HFFc6 (cell line): ENCODE measurements at places on chromosomes 4 and X.

DNA sequence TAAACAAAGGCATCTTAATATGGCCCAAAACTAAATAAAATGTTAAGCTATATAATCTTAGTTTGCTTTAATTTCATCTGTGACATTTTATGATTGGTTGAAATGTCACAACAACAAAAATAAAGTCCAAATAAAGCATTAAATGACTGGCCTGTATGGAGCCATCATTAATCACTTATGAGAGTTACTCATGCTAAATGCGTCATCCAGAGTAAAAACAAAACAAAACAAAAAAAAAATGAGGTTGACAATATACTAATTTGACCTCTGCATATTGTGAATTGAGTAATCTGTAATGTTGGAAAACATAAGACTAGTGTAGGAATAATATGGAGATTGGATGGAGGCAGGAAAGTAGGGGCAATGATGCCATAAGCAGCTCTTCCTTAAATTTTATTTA, 139.7 kb downstream of the MAPK10 start:
- H3K27ac ChIP-seq, result no peak overlapping the region
- peaks cover 1% of the 10 kb centered on the region; the same call in 1 of the 2 replicates for H3K27me3 ChIP-seq
- H3K36me3 ChIP-seq, result no peaks in the 10 kb centered on the region
- H3K4me3 ChIP-seq, result no peak overlapping the region
- DNase-seq, result peak; percentile 9

DNA sequence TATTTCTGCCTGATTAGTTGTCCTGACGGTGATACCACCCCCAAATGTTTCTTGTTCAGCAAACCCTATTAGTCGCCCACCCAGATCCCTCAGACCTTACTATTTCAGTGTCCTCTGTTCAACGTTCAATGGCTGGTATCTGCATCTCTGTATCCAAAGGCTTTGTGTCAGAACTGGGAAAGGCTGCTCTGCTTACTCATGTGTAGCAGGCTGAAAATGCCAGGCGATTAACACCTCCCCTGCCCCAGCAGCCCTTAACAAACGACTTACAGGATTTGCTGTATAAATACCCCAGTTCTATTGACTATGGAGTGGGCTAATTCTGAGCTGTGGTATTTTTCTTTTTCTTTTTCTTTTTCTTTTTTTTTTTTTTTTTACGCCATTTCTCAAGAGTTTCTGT, 415.0 kb downstream of the ZNF674 start:
- H3K27me3 ChIP-seq, result peaks cover 5% of the 10 kb centered on the region
- no peak for DNase-seq
- H3K36me3 ChIP-seq, result no peaks in the 10 kb centered on the region
- H3K4me1 ChIP-seq, result no peaks in the 10 kb centered on the region
- H3K4me3 ChIP-seq, result no peak overlapping the region
- no peak overlapping the region for H3K27ac ChIP-seq

DNA sequence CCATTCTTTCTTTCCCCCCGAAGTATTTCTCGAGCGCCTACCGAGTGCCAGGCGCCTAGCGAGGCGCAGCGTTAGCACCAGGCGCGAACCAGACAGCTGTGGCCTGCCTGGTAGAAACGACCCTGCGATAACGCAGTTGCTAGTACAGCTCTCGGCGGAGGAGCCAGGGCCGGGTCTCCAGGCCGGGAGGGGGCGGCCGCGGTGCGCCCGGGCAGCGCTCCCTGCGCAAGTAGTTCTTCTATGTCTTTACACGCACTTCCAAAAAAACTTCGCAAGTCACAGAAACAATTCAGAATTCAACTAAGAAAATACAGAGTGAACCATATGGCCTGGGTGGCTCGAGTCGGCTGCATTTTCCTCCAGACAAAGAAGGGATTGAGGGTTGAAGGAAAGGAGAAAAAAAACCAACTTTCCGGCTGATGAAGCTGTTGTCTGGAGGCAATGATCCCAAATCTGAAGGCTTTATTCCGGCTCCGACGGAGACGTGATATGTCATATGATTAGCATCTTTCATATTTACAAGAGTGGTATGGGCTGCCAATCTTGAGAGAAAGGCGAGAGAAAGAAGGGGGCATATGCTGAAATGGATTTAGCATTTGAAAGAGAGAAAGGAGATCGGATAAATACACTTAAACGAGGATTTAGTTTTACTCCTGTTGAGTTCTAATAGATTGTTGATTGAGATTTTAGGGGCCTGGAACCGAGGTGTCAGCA, 7.2 kb upstream of the NEUROG2 start:
- peaks cover 49% of the 10 kb centered on the region for H3K27me3 ChIP-seq
- peaks cover 8% of the 10 kb centered on the region; the same call in 1 of the 2 replicates for H3K36me3 ChIP-seq
- no peak for DNase-seq
- H3K4me1 ChIP-seq, result peaks cover 43% of the 10 kb centered on the region

- DNase-seq, result no peak
- H3K4me3 ChIP-seq, result no peak overlapping the region
- no peaks in the 10 kb centered on the region for H3K4me1 ChIP-seq
- H3K36me3 ChIP-seq, result no peaks in the 10 kb centered on the region
Measured at GRCh38 chr4:8754634-8755589, 116.7 kb downstream of the HMX1 start.

DNA sequence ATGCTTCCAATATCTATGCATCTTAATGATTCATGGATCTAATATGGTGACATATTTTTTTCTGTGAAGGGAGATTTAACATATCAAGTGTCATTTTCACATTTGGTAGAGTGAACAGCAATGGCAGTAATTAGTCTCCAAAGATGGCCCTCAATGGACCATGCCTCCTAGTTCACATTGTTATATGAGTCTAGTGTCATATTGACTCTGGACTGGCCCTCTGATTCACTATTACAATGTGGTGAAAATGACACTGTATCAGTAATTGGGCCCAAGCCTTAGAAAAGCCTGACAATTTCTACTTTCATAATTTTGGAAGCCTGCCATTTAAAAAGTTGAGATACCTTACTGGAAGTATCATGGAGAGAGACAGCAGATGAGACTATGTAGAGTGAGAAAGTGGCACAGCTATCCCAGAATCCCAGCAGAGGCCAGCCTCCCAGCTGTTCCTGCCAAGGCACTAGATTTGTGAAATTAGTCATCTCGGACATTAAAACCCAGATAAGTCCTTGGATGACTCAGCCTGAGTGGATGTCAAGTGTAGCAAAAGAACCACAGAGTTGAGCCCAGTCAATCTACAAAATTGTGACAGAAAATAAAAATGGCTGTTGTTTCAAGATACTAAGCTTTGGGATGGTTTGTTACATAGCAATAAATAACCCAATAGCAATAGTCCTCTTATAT, 68.4 kb downstream of the ARHGEF38 start:
- DNase-seq, result peak; percentile 37
- H3K4me1 ChIP-seq, result no peaks in the 10 kb centered on the region; the same call in 1 of the 2 replicates
- no peak overlapping the region for H3K4me3 ChIP-seq
- no peaks in the 10 kb centered on the region for H3K36me3 ChIP-seq
- peaks cover 1% of the 10 kb centered on the region for H3K27me3 ChIP-seq

- H3K27ac ChIP-seq, result no peak overlapping the region
- no peak overlapping the region for H3K4me3 ChIP-seq
- H3K36me3 ChIP-seq, result no peaks in the 10 kb centered on the region; the same call in 1 of the 2 replicates
- H3K4me1 ChIP-seq, result peaks cover 12% of the 10 kb centered on the region
- peaks cover 29% of the 10 kb centered on the region for H3K27me3 ChIP-seq
Measured at GRCh38 chr4:16136311-16136710, 52.5 kb upstream of the PROM1 start.

GRCh38 chrX:122363112-122363795, 820.8 kb upstream of the GRIA3 start:
- DNase-seq, result no peak
- H3K4me1 ChIP-seq, result peaks cover 17% of the 10 kb centered on the region
- H3K36me3 ChIP-seq, result no peaks in the 10 kb centered on the region

- no peaks in the 10 kb centered on the region; the same call in 1 of the 2 replicates for H3K27me3 ChIP-seq
Measured at GRCh38 chr4:94517492-94517891, 65.8 kb downstream of the PDLIM5 start.

- DNase-seq, result no peak
- no peak overlapping the region for H3K27ac ChIP-seq
Measured at GRCh38 chr4:26985873-26986272, 125.2 kb downstream of the STIM2 start.

DNA sequence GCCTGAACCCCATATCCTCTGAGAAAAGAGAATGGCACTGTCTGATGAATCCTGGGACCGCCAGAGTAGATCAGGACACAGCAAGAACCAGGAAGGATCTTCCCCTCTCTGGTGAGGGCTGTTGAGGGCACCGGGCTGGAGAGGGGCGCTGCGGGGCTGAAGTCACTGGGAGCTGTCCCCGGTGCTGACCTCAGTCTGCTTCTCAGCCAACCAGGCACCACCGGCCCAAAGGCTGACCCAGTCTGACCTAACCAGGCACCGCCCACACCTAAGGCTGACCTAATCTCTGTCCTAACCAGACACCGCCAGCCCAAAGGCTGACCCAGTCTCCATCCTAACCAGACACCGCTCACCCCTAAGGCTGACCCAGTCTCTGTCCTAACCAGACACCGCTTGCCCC, 82.8 kb downstream of the CPZ start:
- H3K4me3 ChIP-seq, result no peak overlapping the region
- DNase-seq, result no peak
- peaks cover 2% of the 10 kb centered on the region; the same call in 1 of the 2 replicates for H3K27me3 ChIP-seq

- H3K4me3 ChIP-seq, result no peak overlapping the region
- no peaks in the 10 kb centered on the region for H3K36me3 ChIP-seq
- no peaks in the 10 kb centered on the region; the same call in 1 of the 2 replicates for H3K27me3 ChIP-seq
Measured at GRCh38 chr4:174255374-174255773, 28.1 kb downstream of the FBXO8 start.

GRCh38 chr4:67624939-67625338, 66.4 kb downstream of the STAP1 start:
- no peak overlapping the region for H3K4me3 ChIP-seq
- H3K36me3 ChIP-seq, result peaks cover 25% of the 10 kb centered on the region
- no peaks in the 10 kb centered on the region for H3K4me1 ChIP-seq
- H3K27me3 ChIP-seq, result no peaks in the 10 kb centered on the region
- no peak for DNase-seq
- H3K27ac ChIP-seq, result no peak overlapping the region

GRCh38 chr4:15694431-15694830, 8.4 kb upstream of the BST1 start:
- no peak overlapping the region for H3K27ac ChIP-seq
- H3K36me3 ChIP-seq, result peaks cover 16% of the 10 kb centered on the region
- no peak for DNase-seq
- no peaks in the 10 kb centered on the region; the same call in none of the 2 replicates for H3K27me3 ChIP-seq
- H3K4me3 ChIP-seq, result no peak overlapping the region

DNA sequence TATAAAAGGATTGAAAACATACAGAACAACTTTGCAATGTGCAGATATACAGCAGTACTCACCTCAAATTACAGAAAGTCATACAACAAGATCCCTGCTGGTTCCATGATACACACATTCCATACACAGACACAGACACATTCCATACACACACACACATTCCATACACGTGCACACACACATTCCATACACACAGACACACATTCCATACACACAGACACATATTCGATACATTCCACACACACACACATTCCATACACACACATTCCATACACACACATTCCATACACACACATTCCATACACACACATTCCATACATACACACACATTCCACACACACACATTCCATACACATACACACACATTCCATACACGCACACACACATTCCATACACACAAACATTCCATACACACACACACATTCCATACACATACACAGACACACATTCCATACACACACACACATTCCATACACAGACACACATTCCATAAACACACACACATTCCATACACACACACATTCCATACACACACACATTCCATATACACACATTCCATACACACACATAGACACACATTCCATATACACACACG, 13.7 kb downstream of the LINC00632 start:
- no peak for DNase-seq
- no peak overlapping the region for H3K4me3 ChIP-seq
- H3K36me3 ChIP-seq, result no peaks in the 10 kb centered on the region
- H3K27me3 ChIP-seq, result no peaks in the 10 kb centered on the region

DNA sequence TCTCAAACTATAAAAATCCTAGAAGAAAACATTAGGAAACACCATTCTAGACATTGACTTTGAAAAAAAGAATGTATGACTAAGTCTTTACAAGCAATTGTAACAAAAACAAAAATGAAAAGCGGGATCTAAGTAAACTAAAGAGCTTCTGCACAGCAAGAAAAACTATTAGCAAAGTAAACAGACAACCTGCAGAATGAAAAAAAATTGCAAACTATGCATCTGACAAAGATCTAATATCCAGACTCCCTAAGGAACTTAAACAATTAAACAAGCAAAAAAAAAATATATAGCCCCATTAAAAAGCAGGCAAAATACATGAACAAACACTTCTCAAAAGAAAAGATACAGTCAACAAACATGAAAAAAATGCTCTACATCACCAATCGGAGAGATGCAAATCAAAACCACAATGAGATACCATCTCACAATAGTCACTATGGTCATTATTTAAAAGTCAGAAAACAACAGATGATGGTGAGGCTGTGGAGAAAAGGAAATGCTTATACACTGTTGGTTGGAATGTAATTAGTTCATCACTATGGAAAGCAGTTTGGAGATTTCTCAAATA, 168.1 kb downstream of the EPHA5 start:
- H3K4me1 ChIP-seq, result no peaks in the 10 kb centered on the region; the same call in 1 of the 2 replicates
- H3K36me3 ChIP-seq, result no peaks in the 10 kb centered on the region

- no peak overlapping the region; the same call in 1 of the 2 replicates for H3K27ac ChIP-seq
- DNase-seq, result peak; percentile 51
- H3K27me3 ChIP-seq, result no peaks in the 10 kb centered on the region
- peaks cover 23% of the 10 kb centered on the region for H3K4me1 ChIP-seq
- no peak overlapping the region for H3K4me3 ChIP-seq
Measured at GRCh38 chr4:151260526-151260925, 16.4 kb upstream of the PRSS48 start.

DNA sequence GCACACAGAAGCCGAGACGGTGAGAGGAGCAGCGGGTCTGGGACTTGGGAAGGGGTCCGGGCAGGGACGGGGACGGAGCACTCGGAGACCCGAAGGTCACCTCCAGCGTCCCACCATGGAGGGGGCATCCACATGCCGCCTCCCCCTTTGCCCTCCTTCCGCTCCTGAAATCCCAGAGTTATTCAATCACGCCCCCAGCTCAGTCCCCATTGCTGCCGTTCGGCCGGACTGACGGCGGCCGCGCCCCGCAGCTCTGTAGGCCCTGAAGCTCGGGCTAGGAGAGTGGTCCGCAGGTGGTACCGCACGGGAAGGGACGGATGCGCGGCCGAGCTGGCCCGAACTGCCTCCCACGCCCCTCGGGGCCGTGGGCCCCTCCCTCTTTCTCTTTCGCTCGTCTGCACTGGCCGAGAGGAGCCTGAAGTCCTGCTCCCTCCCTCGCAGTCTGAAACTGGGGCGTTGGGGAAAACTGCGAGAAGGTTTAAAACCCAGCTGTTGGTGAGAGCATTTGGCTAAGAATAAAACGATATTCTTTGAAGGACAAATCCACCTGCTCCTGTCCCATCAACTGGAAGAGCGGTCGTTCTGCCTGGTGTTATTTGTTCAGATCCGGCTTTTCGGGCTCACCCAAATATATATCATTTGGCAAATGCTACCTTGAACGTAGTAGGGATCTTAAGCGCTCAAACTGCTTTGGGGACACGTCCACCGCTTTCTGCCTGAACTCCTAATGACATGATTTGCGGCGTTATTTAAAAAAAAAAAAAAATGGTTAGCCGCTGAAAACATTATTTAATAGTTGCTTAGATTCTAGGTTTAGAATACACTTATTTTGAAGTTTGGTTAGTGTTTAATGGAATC, 719 bp downstream of the USO1 start:
- peaks cover 67% of the 10 kb centered on the region for H3K4me1 ChIP-seq
- DNase-seq, result peak; percentile 56
- H3K27ac ChIP-seq, result peak overlapping the region; percentile 100
- H3K27me3 ChIP-seq, result peaks cover 3% of the 10 kb centered on the region

- peak overlapping the region; percentile 50 for H3K4me3 ChIP-seq
- DNase-seq, result peak; percentile 90
- H3K4me1 ChIP-seq, result peaks cover 58% of the 10 kb centered on the region
- H3K27ac ChIP-seq, result peak overlapping the region; percentile 57
- H3K36me3 ChIP-seq, result no peaks in the 10 kb centered on the region
- H3K27me3 ChIP-seq, result no peaks in the 10 kb centered on the region
Measured at GRCh38 chr4:156615066-156615531, 356.5 kb downstream of the PDGFC start.
